ENCODE measurements at places on chromosomes 16 and 17.

DNA sequence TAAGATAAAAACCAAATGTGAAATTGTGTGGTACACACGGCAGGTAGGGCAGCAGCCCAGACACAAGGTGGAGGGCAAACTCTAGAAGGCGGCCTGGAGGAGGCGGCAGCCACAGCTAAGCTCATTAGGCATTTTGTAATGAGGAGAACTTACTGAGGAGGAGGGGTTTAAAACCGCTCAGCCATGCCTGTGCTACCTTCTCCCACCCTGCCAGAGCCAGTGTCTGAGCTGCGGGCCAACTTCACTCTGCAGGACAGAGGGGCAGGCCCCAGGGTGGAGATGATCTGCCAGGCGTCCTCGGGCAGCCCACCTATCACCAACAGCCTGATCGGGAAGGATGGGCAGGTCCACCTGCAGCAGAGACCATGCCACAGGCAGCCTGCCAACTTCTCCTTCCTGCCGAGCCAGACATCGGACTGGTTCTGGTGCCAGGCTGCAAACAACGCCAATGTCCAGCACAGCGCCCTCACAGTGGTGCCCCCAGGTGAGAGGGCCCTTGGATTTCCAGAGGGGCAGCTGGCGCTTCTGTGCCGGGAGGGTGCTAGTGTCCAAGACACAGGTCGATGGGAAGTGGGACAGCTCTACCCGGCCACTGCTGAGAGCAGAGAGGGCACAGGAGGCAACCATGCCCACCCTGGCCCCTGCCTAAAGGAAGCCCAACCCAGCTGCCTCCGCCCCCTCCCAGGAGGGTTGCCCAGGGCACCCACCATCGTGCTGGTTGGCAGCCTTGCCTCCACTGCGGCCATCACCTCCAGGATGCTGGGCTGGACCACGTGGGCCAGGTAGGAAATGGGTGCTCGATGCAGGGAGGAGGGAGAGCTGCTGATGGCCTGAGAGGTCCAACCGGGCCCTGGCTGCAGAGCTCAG is 4.3 kb upstream of the SYNGR2 start:
- DNase-seq, result no peak

DNA sequence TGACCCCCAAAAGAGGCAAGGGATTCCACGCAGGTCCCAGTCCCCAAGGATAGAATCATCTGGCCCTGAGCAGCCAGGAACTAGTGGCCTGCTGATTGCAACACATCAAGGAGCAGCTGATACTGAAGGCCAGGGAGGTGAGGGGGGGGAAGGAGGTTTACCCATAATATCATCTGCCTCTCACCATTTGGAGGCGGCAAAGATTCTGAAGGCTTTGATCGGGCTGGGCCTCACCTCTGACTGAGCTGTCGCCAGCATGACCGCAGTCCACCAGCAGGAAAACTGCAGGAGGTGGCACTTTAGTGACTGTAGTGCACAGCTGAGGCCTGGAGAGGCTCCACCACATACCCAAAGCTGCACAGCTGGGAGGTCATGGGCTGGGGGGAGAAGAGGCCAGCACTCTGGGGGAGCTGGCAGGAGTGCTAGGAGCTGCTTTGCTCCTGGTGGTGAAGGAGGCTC is 20.5 kb upstream of the ITGA3 start:
- DNase-seq, result peak; percentile 18

- no peak for DNase-seq
These were observed 51.7 kb downstream of the NLK start for GRCh38 chr17:28093999-28094716.

- peak; percentile 68 for DNase-seq
These were observed at the start of gene LRRC37B for GRCh38 chr17:32006957-32007462. Gene LRRC37B, plus strand, starts transcription at chr17:32007383. Its CDS starts 14,010 bp downstream, at chr17:32021393.

DNA sequence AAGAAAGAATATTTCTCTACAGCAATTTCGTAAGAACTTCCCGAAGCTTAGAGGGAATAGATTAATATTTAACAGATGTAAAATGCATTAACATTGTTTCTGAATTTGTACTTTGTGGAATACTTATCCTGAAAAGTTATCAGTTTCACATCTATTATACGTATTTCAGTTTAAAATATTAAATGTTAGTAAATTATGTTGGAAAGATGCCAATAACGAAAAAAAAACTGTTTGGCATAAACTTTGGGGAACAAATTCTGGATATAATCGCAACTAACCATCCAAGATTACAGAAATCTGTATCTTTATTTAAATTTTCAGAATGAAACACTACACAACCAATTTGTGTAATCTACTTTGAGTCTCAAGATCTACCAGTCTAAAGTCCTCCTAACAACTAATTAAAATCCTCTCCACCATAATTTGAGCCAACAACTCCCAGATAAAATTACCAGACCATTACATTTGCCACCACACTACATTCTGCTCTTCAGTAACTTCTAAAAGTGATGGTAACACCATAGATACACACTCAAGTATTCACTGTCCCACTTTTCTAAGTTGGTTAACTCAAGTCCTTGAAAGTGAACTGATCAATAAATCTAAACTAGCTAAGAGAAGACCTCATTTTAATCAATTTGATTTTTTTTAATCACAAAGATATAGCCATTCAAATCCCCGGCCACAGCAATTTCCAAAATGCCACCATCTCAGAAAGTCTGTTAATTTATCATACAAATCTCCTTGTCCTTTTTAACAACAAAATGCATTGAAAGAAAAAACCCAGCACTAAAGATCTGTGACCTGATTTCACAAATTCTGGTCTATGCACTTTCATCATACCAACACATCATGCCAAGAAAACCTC is 2.0 kb downstream of the SIAH1 start:
- no peak for DNase-seq

GRCh38 chr16:13038591-13038990 is 137.2 kb downstream of the SHISA9 start:
- no peak for DNase-seq

DNA sequence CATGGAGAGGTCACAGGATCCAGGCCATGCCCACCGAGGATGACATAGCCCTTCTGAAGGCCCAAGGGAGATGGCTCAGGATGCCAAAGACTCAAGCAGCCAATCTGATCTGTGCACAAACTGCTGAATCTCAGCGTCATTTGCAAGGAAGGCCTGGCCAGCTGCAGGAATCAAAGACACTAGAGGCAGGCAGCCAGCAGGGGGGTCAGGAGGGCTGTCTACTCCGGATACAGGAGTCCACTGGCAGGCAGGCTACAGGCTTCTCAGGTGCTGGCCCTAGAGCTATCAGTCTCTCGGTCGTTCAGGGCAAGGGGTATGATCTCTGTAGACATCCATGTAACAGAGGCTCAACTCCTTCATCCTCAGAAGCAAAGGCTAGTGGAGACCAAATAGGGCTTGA is 1735.3 kb downstream of the TP53TG3F start:
- no peak for DNase-seq

GRCh38 chr17:596287-596686 is 118.4 kb downstream of the VPS53 start:
- no peak for DNase-seq

- peak; percentile 35 for DNase-seq
These were observed 106.3 kb downstream of the C16orf95 start for GRCh38 chr16:87210894-87211293.

GRCh38 chr17:68221786-68222185 is 26.1 kb upstream of the AMZ2 start:
- no peak for DNase-seq

GRCh38 chr17:76500747-76501017 is 541 bp downstream of the RHBDF2 start:
- DNase-seq, result no peak

DNA sequence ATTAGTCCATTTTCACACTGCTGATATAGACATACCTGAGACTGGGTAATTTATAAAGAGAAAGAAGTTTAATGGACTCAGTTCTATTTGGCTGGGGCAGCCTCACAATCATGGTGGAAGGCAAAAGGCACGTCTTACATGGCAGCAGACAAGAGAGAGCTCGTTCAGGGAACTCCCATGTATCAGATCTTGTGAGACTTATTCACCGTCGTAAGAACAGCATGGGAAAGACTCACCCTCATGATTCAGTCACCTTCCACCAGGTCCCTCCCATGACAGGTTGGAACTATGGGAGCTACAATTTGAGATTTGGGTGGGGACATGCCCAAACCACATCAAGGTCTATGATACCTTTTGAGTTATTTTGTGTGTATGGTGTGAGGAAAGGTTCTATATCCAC is 66.9 kb downstream of the METRNL start:
- no peak for DNase-seq

DNA sequence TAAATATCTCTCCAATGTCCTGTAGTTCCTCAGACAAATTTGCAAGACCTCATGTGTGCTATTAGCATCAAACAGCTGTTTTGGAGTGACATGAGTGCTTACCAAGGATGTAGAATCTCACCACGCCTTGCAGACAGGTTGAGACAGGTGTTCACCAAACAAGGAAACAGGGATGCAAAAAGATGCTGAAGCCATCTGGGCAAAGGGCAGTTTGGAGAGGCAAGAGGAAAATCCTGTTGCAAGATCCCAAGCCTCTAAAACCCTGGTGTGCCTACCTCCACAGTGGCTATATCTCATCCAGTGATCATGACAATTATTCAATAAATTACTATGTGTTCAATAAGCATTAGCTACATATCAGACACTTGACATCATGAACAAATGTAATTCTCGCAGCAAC is 373.7 kb downstream of the SOX9 start:
- no peak for DNase-seq

DNA sequence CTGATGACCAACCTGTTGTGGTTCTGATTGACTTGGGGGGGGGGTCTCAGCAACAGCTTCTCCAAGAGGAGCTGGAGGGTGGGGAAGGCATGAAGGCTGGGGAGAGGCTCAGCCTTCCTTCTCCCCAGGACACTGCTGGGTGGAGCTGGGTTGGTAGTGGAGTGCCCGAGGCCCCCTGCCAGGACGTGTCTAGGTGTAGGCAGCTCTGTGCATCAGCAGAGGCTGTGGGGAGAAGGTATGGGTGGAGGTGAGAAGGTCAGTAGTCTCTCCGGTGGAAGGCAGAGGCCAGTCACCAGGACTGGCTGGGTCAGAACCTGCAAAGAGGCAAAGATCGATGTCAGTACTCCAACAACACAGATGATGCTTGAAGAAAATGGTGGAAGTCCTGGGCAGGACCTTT is 3.9 kb downstream of the CHAD start:
- no peak for DNase-seq

- peak; percentile 74 for DNase-seq
These were observed 4.6 kb upstream of the TAF15 start for GRCh38 chr17:35804658-35805192.

- DNase-seq, result peak; percentile 32
These were observed 91.8 kb upstream of the CLEC18A start for GRCh38 chr16:69859105-69859989.

DNA sequence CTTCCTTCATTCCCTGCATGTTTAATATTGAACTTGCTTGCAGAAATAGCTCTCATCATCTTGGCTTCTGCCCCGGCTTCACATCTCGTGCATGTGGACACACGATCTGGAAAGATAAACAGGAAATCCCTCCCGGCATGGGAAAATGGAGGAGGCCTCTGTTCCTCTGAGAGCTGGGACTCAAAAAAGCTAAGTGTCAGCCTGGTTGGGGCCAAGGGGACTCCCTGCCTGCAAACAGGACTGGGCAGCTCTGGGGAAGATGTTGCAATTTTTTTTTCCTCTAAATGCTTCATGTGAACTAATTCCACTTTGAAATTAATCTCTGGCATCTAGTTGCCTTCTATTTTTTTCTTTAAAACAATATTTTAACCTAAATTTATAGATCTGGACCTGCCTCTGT is 24.8 kb downstream of the ITPRIPL2 start:
- no peak for DNase-seq

- peak; percentile 33 for DNase-seq
These were observed 10.9 kb upstream of the TMEM98 start for GRCh38 chr17:32917081-32917480.

DNA sequence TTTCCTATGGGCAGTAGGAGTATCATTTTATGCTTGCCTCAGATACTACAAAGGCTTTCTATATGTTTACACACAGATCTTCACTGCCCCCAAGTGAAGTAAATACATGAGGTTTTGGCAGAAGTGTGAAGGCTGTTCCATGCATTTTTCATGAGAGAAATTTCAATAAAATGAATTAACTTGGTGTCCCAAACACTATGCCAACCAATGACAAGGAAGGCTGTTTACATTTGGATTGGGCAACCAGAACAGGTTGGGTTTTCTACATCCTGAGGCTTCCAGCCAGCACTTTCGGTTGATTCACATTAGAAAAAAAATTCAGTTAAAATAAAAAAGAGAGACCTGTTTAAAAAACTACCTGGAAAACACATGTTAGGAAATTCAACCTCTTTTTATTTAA is 625.4 kb downstream of the KCNJ2 start:
- no peak for DNase-seq

DNA sequence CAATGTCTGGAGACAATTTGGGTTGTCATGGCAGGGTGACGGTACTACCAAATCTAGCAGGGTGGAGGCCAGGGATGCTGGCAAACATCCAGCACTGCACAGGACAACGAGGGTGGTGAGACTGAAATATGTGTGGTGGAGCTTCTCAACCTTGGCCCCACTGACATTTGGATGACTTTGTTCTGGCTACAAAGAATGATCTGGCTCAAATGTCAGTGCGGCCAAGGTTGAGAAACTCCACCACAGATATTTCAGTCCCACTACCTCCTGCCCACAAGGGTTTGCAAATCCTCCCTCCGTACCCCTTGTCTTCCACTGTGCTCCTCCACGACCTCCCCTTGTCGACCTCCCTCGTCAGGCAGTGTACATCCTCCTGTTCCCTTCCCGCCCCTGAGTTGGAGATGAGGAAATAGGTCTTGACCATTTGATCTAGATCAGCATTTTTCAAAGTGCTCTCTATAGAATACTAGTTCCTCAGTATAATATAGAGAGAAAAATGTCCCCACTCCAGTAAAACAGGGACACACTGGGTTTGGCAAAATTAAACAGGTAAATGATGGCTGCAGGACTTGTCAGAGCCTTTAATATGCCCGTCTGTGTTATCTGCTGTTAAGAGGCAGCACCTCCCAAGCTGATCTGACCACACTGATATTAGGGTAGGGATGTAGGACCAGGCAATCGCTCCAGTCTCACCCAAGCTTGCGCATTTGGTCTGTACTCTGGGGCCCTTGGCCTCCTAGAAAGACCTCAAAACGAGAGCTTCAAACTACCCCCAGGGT is 6.8 kb downstream of the OSGIN1 start:
- no peak for DNase-seq

- DNase-seq, result no peak
These were observed at the start of gene DNAH3 for GRCh38 chr16:21150375-21151001. Gene DNAH3, minus strand, starts transcription at chr16:21150846. Its CDS starts 527 bp downstream, at chr16:21150319.

- DNase-seq, result no peak
These were observed 16.6 kb upstream of the C16orf95 start for GRCh38 chr16:87333581-87334331.

- peak; percentile 52 for DNase-seq
These were observed 118.2 kb upstream of the SMURF2 start for GRCh38 chr17:64780096-64781013.

GRCh38 chr16:68642436-68643101 is 2.5 kb upstream of the CDH3 start:
- no peak for DNase-seq

DNA sequence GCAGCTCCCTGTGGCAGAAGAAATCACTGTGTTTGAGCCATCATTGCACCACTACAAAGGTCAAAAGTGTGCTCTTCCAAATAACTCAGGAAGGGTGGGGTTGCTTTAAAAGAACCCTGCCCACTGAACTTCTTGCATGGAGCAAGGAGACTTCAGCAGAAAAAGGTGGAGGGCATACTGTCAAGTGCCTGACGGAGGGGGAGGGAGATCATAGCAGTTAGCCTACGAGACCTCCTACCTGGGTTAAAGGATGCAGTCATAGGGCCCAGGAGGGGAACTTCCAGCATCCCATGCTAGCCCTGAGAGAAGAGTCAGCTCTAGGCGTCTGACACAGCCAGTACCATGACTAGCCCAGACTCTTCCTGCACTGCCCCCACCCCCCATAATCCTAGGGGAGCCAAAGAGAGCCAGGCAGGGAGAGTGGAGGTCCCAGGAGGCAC is 45.3 kb upstream of the MSI2 start:
- peak; percentile 13 for DNase-seq
